Stimulated activated CD8-positive, alpha-beta memory T cell treated with anti-CD3 and anti-CD28 coated beads, Interleukin-2, amount 100 ng/mL, for 48 hours (primary cell): ENCODE measurements at places on chromosomes 12 and 14.

DNA sequence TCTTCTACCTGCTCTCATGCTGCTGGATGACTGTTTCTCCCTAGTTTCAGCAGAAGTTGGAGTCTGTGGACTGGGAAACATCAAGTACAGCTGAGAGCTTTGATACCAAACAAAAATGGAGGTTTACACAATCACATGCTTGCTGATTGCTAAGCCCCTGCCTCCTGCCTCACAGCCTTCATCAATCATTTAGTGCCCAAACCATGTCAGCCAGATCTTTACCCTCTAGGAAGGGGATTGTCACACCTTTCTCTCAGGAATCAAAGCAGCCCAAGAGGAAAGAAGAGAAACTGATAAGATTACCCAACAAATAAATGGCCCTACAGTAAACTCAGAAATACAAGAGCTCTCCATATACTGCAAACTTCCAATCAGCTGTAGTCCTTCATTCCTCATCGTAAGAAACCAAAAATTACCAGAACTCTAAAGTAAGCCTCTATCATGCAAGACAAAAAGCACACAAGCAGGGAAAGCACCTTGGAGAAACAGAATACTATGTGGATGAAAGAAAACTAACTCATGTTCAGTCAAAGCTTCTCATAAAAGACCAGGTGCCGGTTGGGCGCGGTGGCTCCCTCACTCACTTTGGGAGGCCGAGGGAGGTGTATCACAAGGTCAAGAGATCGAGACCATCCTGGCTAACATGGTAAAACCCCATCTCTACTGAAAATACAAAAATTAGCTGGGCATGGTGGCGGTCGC lies 63.6 kb upstream of the RESF1 start:
- no peak for DNase-seq

DNA sequence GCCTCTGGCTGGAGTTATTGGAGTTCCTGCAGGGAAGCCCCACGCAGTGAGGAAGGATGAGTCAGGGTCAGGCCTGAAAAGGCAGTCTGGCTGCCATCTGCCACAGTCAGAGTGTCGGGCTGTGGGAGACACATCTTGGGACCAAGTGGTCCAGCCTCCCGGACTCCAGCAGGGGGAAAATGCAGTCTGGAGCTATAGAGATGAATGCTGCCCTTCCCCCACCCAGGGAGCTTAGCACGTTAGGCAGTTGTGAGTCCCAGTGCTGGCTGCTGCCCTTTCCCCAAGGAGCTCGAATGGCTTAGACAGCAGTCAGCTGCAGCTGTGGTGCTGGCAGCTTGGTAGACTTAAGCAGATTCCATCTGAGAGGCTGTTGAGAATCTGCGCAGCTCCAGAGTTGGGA lies 8.2 kb upstream of the NTS start:
- no peak for DNase-seq

GRCh38 chr12:27186022-27186839 lies 57.9 kb upstream of the STK38L start:
- DNase-seq = no peak

DNA sequence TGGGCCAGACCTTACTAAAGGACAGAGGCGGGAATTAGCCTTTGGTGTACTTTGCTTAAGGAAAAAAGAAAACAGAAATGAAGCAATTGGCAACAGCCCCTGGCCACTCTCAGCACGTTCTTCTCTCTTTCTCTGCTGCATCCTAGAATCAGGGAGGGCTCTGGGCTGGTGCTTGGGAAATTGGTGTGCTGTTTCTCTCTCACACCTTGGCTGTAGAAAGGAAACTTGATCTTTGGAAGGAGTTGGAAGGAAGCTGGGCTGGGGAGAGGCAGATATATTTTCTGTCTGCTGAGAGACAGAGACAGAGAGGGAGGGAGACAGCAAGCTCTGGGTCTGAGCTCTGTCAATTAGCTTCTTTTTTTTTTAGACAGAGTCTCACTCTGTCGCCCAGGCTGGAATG lies 27.4 kb downstream of the NOS1 start:
- no peak for DNase-seq

DNA sequence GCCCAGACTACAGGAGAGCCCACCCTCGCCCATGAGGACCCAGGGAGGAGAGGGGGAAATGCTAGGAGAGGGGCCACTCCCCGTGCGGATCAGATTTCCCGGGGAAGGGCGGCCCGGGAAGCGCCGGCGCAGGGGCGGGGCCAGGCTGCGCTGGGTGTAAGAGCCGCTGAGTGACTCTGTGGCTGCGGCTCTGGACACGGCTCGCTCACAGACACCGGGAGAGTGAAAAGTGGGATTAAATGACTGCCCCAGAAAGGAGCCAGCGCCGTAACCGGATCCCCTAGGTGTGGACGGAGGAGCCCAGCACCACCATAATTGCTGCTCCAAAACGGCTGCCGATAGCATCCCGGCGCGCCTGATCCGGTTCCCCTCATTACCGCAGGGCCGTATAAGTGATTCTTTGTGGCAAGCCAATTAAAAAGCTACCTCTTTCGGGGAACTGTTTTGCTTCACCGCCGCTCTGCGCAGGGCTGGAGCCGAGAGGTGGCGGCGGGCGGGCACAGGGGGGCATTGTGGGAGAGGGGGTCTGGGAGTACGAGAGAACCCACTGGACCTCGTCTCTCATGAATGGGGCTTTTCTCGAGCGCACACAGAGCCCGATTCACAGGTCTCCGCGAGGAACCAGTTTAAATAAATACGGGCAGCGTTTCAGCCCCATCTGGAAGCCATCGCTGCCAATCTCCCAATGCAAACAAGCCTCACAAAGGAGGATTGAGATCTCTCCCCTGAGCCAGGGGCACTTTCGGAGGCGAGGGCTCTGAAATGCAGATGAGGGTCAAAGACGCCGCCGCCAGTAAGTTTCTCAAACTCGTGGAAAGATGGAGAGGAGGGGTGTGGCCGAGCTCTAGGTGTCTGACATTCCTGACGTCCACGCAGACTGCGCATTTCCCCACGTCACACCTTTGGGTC lies 2.5 kb downstream of the COL2A1 start:
- DNase-seq = no peak

GRCh38 chr14:55450987-55451386 lies 10.6 kb upstream of the TBPL2 start:
- DNase-seq = no peak

GRCh38 chr12:111673503-111673902 lies 12.3 kb downstream of the BRAP start:
- no peak for DNase-seq

- DNase-seq = no peak
Measured at GRCh38 chr12:57632073-57632957, 686 bp downstream of the B4GALNT1 start.

DNA sequence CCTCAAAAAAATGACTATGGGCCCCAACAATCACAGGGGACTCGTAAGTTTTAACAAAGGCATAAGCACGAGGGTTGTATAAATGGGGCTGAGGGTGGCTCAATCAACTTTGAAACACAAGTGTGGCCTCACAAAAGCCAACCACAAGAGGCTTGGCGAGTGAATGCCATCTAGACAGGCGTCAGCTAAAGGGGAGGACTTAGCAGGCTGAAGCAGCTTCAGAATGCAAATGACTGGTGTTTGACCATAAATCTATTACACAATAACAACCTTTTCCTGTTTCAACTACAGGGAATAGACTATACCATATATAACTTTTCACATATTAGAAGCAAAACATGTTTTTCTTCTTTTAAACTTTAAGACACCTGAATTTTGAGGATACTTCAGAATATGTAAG lies 777.9 kb downstream of the FSCB start:
- no peak for DNase-seq

- no peak for DNase-seq
Measured at GRCh38 chr14:39991041-39991440, 558.8 kb upstream of the FBXO33 start.

GRCh38 chr14:101501341-101501740 lies 60.0 kb upstream of the DIO3 start:
- DNase-seq = no peak

DNA sequence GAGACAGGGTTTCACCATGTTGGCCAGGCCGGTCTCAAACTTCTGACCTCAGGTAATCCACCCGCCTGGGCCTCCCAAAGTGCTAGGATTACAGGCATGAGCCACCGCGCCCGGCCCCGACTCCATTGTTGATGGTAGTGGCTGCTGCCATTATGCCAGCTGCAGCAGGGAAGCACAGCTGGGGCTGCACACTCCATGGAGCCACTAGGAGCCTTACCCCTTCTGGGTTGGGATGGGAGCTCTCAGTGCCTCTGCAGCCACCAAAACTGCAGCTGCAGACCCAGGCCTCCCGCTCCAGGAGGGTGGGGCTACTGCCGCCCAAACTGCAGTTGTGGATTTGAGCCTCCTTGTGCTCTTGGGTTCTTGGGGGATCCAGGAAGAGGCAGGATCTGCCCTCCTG lies 25.9 kb downstream of the TCHP start:
- no peak for DNase-seq

- DNase-seq = no peak
Measured at GRCh38 chr12:57631566-57632072, 1.4 kb downstream of the B4GALNT1 start.

GRCh38 chr12:6263931-6264330 lies 46.6 kb upstream of the PLEKHG6 start:
- no peak for DNase-seq

- DNase-seq = no peak
Measured at GRCh38 chr12:99232324-99232723, 415.2 kb upstream of the GARIN6 start.

GRCh38 chr14:34228650-34228976 lies 233.4 kb downstream of the SPTSSA start:
- DNase-seq = no peak

DNA sequence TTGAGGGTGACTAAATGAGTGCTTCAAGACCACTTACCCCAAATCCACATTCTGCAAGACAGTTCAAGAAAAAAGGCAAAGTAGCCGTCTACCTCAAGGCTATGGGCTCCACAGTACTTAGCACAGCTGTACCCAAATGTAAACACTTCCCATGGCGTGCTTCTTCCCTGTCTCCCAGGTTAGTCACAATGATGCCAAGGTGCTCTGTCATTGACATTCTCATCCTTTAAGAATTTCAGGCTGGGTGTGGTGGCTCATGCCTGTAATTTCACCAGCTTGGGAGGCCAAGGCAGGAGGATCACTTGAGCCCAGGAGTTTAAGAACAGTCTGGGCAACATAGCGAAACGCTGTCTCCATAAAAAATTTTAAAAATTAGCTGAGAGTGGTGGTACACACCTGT lies 51.2 kb upstream of the CERS5 start:
- no peak for DNase-seq

DNA sequence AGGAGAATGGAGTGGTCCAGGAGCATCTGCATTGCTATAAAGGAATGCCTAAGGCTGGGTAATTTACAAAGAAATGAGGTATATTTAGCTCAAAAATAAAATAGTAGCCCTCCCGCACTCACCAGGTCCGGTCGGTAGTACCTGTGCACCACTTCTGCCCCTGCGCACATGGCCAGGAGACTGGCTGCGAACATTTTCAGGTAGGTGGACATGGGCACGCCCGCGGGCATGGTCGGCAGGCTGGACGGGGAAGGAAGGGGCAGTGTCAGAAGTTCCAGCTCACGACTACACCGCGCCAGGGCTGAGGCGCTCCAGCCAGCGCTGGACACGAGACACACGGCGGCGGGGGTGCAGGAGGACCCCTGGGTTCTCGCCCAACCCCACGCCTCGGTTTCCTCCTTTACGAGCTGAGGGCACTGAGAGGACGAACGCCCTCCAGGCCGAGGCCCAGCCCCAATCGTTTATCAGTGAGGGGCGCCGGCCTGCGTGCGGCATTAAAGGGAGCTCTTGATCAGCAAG lies 9.1 kb upstream of the TDG start:
- DNase-seq = no peak

DNA sequence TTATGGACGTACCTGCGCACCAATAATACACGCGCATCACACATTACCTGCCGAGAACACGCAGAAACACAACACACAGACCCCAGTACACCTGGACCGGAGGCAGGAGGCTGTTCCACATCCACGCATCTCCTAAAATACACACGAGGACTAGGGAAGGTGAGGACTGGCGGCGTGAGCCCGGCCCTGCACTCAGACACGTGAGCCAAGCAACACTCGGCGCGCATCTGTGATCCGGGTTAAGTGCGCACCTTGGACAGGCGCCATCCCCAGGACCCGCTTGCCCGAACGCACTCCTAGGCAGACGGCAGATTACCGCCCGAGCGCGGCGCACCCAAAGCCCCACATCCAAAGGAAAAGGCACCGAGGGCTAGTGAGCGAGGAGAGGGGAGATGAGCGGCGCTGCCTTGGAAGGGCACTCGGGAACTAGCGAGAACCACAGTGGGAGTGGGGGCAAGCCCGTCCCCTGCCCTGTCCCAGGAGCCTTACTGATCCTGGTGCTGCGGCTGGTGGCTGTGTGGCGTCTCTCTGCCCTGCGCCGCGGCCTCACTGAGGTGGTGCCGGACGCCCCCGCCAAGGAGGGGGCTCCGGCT lies 417 bp downstream of the GLS2 start:
- no peak for DNase-seq

GRCh38 chr12:16884056-16884455 lies 278.1 kb upstream of the LMO3 start:
- DNase-seq = no peak

DNA sequence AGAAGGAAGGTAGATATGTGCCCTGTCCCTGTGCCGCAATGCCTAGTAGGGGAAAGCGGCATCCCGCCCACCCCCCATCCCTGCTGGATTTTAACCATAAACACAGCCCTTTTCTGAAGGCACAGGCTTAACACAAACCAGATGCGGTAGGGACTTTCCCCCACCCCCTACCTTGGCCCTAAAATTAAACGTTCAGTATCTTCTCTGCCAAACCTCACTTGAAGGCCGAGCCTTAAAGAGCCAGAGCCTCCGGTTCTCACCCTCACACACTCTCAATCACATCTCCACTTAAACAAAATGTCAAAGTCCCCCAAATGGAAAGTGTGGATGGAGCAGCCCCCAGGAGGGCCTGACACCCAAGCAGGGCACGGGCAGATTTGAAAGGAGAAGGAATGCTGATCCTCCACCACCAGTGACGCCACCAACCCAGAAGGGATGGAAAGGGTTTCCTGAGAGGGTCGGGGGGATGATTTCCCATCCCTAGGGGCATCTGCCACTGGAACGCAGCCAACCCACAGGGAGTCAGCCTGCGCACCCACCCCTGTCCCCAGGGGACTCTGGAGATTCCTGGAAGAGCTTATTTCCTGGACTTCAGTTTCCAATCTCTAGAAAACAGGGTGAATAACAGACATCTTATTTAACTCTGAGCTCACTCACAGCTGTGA lies 26.4 kb downstream of the ACTN1 start:
- DNase-seq = no peak

GRCh38 chr12:111846016-111846415 lies 4.0 kb downstream of the MAPKAPK5 start:
- DNase-seq = no peak
